ENCODE measurements at places on chromosomes 13 and 19.

GRCh38 chr13:48976576-48977285 is 1.0 kb downstream of the FNDC3A start:
- DNase-seq = no peak

DNA sequence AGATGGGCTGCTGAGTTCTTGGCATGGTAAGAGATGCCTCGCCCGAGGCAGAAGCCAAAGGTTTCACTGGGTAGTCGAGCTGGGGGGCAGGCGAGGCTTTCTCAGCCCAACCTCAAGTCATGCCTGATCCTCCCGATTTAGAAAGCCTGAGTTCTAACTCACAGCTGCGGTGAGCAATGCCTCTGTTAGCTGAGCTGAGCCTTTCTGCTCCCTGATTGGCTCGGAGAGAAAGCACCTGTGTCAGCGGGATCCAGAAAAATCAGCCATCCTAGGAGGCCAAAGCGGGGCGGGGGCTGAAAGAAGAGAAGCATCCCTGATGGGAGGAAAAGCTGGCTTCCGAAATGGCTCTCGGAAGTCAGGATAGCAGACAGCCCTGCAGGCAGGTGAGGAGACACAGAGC is 44.7 kb downstream of the CACNA1A start:
- DNase-seq = no peak

GRCh38 chr19:658916-659839 is 3.8 kb downstream of the RNF126 start:
- no peak for DNase-seq

DNA sequence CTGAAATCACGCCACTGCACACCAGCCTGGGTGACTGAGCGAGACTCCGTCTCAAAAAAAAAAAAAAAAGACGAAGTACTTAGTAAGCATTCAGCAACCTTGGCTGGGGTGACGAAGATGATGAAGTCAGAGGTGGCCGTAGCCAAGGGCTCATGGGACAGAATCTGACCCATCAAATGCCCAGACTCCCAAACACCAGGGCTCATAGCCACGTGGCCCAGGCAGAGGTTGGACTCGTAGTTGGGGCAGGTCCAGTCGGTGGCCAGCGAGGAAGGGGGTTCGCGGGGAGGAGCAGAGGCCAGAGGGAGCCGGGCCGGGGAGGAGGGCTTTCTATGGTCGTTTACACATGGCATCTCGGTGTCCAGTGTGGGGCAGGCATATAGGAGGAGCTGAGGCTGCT is 52.1 kb upstream of the EHD2 start:
- DNase-seq = no peak

DNA sequence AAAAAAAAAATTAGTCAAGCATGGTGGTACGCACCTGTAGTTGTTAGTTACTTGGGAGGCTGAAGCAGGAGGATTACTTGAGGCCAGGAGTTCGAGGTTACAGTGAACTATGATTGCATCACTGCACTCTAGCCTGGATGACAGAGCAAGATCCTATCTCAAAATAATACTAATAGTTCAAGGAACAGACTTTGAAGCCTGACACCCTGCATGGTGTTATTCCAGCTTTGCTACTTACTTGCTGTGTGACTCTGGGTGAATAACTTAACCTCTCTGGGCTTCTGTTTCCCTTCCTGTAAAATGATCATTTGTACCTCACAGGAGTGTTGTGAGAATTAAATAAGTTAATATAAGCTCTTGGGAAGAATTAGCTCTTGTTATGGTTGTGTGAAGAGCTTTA is 3.5 kb upstream of the FOSB start:
- DNase-seq = no peak

GRCh38 chr19:28039677-28040381 is 1173.1 kb downstream of the UQCRFS1 start:
- no peak for DNase-seq

- no peak for DNase-seq
These were observed 23.4 kb upstream of the SLITRK1 start for GRCh38 chr13:83905641-83906040.

DNA sequence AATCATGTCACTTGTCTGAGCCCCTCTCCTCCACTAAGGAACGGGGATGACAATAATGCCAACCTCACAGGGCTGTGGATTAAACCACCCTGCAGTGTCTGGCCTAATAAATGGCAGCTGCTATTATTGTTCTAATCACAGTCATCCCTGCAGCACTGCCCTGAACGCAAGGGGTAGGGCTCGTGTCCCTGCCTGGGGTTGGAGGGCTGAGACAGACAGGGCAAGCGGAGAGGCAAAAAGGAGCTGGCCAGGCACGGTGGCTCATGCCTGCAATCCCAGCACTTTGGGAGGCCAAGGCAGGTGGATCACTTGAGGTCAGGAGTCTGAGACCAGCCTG is 10.2 kb upstream of the KPTN start:
- DNase-seq = no peak

- DNase-seq = no peak
These were observed 38.3 kb upstream of the KCTD4 start for GRCh38 chr13:45238945-45239795.

GRCh38 chr13:76890021-76890420 is 3.8 kb upstream of the KCTD12 start:
- DNase-seq = no peak

DNA sequence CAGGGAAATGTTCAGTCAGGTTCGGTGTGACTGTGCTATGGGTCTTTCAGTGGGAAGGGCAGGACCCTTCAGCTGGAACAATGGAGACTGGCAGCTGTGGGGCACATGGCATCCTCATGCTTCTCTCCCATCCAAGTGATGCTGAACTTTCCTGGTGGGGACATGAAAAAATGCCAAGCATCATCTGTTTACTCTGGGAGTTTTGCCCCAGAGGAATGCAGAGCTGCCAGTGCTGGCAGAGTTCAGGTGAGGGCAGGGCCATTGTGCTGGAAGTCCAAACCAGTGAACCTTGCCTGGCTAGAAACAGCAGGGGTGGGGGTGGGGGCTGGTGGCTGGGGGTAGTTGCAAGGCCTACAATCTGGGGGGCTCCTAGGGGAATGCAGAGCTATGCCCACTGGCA is 1320.6 kb downstream of the PCDH9 start:
- DNase-seq = no peak

- no peak for DNase-seq
These were observed 37.1 kb downstream of the DZIP1 start for GRCh38 chr13:95607366-95607765.

GRCh38 chr13:46624353-46624752 is 71.4 kb downstream of the LRCH1 start:
- DNase-seq = no peak

- no peak for DNase-seq
These were observed 49.2 kb downstream of the KLF5 start for GRCh38 chr13:73107970-73108369.

DNA sequence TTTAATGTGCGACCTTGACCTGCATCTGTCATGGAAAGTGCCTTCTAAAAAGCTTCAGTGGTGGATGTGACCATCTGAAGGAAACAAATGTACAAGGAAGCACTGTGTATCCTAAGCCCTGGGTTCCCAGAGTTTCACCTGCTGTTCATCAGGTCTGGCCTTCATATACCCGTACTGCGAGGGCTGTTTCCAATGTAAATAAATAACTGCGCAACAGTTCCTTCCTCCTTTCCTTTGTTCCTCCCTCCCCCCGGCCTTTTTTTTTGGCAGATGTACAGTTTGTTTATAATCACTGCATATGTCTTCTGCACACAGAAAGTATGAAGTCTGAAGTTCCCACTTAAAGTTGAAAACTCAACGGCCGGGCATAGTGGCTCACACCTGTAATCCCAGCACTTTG is 5.2 kb downstream of the FAAP24 start:
- no peak for DNase-seq

DNA sequence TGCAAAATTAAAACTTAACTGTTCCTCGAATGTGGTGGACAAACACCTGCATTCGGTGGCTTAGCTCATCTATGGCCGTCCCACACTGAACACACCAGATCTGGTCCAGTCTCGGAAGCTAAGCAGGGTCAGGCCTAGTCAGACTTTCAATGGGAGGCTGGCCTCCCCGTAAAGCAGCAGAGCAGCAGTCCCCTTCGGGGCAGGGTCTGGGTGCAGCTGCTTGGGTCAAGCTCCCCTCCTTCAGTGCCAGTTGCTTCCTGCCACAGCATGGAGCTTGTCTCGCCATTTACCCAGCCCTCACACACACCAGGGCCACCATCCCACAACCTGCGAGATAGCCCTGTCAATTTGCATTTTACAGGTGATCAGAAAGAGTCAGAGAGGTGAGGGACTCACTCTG is 93.2 kb downstream of the TUBA3C start:
- no peak for DNase-seq

GRCh38 chr13:98482476-98483444 is 94.1 kb downstream of the STK24 start:
- no peak for DNase-seq

GRCh38 chr13:40163066-40164000 is 503.1 kb downstream of the FOXO1 start:
- no peak for DNase-seq

DNA sequence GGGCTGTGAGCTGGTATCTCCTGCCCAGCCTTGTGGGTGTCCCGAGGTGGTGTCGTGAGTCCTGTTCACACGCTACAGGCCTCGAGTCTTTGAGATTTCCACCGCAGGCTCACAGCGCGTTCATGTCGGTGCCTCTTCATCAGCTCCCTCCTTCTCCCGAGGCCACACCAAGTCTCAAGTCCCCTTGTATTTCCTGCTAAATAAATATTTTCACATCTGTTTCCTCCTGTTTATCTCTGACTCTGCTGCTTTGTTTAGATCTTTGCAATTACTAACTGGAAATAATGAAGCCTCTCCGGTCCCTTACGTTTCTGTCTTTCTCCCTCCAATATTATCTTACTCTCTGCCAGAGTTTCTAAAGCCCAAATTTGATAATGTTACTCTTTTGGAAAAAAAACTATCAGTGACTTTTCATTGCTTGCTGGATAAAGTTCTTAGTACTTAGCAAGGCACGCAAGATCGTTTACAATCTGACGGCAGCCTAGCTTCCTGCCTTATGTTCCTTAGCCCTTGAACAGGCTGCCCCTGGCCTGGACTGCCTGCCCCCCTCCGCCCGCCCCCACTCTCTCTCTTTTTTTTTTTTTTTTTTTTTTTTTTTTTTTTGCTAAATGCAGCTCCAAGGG is 130.5 kb upstream of the RNF113B start:
- no peak for DNase-seq

DNA sequence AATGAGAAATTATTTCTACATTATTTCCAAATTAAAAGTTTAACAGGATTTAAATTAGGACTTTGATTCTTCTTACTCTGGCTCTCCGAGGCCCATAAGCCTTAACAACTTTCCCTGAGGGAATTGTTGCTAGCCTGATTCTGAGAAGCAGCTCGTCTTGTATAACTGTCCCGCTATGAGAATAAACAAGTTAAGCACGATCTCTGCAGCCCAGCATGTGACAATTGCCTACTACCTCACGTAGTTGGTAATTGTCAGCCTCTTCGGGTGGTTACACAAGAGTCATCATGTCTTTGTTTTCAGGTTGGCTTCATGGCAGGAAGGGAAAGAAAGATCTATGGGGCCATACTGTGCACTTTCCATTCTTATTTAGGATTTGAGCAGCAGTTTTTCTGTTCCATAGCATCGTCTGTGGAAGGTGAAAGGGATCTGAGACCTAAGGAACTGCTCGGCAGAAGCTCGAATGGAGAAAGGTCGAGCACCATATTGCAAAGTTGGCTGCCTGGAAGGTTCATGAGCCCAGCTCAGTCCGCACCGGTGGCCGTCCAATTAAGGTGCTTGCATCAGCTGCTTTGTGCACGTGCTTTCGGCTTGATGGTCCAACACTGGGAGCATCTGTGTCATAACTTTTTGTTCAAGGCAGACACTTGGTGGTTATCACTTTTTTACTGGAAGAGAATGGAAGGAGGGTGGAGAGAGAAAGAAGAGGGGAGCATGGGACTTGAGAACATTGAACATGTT is 1.8 kb upstream of the STARD13 start:
- DNase-seq = no peak

DNA sequence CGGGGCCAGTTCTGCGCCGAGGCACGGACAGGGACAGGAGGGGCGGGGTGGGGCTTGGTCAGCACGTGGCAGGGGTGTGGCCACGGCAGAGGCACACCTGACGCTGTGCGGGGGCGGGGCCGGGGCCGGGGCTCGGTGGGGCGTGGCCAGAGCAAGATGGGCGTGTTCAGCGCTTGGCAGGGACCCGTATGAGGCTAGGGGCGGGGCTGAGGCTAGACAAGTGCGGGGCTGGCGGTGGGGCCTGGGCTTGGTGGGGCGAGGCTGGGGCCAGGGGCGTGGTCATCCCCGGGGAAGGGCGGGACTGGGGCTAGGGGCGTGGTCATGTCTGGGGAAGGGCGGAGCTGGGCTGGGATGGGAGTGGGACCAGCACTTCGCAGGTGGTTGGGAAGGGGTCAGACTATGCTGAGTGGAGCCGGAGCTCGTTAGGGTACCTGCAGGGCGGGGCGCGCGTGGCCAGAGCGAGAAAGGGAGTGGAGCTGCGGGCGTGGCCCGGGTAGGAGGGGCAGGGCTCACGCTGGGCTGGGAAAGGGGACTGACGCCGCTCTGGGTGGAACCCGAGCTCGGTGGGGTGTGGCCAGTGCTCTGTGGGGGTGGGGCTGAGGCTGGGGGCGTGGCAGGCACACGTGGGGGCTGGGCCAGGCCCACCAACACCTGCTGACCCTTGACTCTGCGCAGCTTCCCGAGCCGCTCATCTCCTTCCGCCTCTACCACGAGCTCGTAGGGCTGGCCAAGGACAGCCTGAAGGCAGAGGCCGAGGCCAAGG is 12.8 kb downstream of the POLR2E start:
- DNase-seq = peak; percentile 57

- DNase-seq = peak; percentile 24
These were observed 24.8 kb downstream of the ZNF473 start for GRCh38 chr19:50050406-50051227.

DNA sequence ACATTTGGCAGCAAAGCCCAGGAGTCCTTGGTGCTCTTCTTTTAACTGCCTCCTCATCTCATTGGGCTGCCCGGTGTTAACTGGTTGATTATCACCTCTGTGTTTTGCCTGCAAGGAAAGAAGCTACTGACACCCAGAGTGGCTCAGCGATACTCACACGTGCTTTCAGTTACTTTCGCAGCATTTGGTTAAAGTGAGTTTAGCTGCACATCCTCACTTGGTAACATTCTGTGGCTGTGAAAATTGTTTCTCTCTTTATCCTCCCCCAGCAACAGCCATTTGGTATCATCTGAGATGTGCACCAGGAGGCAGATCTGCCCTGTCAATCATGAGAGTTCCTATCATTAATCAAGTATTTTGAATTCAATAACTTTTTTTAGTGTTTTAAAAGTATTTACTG is 44.6 kb upstream of the GPR183 start:
- no peak for DNase-seq

DNA sequence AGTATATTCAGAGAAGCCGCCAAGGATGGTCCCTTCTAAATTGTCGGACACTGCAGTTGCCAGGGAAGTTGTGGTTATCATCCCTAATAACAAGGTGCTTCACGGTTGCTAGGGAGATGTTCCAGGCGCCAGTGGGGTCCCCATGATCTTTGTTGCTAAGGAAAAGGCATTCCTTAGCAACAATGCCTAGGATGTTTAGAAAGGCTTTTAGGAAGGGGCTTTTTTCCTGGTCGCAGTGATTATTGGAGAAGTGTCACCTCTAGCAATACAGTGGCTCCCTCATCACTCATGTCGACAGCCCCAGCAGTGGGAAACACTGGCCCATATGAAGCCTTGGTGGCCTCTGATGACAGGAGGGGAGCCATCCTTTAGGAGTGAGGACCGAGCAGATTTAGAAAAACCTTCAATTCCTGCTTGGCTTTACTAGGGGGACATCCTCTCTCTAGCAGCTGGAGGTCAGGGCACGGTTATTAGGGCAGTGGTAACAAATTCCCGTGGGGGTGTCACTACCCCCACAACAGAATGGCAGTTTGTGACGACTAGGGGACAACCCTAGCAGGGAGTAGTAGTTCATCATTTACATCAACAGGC is 6.4 kb upstream of the TMC4 start:
- no peak for DNase-seq

GRCh38 chr19:42191855-42192254 is 25.6 kb downstream of the DEDD2 start:
- DNase-seq = no peak

All from activated CD8-positive, alpha-beta memory T cell treated with anti-CD3 and anti-CD28 coated beads for 48 hours (primary cell).